Bronchus fibroblast of lung (primary cell): ENCODE measurements at places on chromosomes 13 and 19. TPM values are rescaled to one million over a fixed set of nuclear protein-coding genes. Genes with fewer than 3 reads are reported as not detected.

GATAD2A gene
- 52.6 and 63.5 TPM in 2 replicates for total RNA-seq

CEACAM21 gene
- total RNA-seq, result not detected in 2 replicates

CGB1 gene
- 2.9 TPM in 1 of 2 replicates, not detected in the other for total RNA-seq

ADAT3 gene
- 1.5 and 3.0 TPM in 2 replicates for total RNA-seq

IGFL3 gene
- not detected in 2 replicates for total RNA-seq

HSD17B14 gene
- total RNA-seq, result 2.7 and 6.5 TPM in 2 replicates

SPRED3 gene
- 0.84 and 1.5 TPM in 2 replicates for total RNA-seq

VSTM1 gene
- not detected in 2 replicates for total RNA-seq

CCL25 gene
- total RNA-seq, result not detected in 2 replicates

LRFN3 gene
- total RNA-seq, result 3.9 and 6.1 TPM in 2 replicates

FAM216B gene
- total RNA-seq, result not detected in 2 replicates

WASF3 gene
- 2.8 and 3.5 TPM in 2 replicates for total RNA-seq

LGI4 gene
- total RNA-seq, result not detected in 2 replicates
